ENCODE measurements at places on chromosomes 12 and 14.

DNA sequence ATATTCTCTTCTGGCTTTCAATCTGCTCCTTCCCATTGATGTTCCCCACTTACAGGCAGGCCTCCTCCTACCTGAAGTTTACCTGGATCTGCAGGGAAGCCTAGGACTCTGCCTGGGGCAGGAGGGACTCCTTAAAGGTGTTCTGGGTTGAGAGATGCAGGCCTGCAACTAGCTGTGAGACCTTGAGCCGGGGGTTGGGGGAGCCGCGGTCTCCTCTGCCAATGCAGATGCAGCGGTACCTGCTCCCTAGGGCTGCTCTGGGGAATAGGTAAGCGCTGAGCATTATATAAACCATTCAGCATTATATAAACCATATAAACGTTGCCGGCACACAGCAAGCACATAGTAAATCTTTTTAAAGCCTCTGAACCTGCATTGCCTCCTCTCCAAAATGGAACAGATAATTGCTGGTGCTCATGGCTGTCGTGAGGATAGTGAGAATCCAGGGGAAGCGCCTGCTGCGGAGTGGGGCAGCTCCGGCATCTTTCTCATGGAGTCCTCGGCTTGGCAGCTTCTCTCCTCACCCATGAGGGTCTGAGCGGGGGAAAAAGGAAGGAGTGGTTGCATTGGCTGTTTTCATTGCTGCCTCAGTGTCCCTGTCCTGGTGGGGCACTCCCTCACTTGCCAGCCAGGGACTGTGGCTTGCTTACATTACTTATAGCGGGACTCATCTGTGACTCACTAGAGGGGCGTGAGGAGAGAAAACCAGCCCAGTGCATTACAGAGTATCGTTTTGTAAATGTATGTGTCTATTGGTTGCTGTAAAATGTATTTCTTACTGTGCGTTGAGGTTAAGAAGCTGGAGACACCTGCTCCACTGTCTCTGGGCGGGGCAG lies 12.5 kb upstream of the KRT80 start:
- no peak for DNase-seq

DNA sequence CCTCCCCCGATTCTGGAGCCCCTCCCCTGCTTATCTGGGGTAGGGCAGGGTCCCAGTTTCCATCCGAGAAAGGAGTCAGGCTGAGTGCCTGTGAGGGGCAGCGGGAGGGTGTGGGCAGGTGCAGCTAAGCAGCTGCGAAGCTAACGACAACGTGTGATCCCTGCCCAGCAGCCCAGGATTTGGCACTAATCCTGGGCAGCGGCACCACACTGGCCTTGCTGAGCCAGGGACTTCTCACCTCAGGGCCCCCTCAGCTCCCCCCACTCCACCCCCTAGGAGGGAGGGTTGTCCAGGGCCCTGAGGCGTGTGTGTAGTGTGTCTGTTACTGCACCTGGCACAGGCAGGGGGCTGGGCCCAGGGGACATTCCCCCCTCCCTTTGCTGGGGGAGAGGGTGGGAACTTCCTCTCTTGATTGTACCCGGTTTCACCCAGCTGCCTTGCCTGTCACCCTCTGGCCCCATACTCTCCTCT lies 1.8 kb downstream of the SMIM41 start:
- no peak for DNase-seq

DNA sequence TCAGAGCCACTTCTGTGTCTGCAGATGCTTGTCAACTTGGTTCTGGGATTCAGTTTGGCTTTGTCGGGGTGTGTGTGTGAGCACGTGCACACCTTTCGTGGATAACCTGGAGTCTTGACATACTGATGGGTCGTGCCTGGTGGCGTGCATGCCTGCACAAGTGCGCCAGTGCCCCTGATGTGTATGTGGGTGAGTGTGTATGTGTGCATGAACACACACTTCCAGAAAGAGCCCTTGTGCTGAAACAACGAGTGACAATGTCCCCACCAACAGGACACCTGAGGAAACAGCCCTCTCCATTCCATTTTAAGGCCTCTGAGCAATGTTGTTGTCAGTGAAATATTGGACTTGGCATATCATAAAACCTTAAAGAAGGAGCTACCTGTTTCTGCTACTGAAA lies 53.9 kb downstream of the SMUG1 start:
- no peak for DNase-seq

DNA sequence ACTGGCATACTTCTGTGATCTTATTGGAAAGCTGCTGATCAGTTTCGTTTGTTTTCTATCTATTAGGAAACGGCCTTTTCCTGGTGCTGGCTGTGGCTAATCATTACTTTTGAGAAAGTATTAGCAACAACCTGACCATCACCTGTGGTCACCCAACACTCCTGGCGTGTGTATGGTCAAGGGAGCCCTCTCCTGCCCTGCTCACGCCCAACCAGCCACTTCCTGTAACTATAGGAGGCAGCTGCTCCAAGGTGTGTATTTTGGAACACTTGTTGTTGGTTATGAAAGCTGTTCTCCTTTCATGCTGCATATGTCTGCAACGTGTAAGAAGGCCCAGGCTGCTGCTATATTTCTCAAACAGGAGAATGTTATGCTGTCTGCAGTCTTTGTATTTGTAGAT lies 1582.8 kb downstream of the AACS start:
- DNase-seq = no peak

GRCh38 chr12:94561943-94562411 lies 88.4 kb downstream of the TMCC3 start:
- DNase-seq = no peak

DNA sequence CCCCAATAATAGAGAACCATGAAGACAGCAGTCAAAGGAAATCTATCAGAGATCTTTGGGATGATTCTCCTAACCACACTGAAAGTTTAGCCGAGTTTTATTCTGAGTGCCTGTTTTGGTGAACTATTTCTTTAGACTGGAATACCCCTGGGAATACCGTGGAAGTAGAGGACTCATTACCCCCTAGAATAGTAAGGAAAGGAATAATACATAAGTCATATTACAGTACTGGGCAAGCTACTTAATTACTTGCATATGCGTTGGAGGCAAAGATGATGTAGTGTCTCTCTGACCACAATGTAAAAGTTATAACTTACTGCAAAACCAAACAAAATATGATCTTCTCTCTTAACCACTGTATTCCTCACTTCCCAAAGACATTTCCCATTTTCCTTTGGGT lies 25.5 kb downstream of the ZC2HC1C start:
- no peak for DNase-seq

- no peak for DNase-seq
Measured at GRCh38 chr12:67450441-67450840, 181.3 kb downstream of the CAND1 start.

DNA sequence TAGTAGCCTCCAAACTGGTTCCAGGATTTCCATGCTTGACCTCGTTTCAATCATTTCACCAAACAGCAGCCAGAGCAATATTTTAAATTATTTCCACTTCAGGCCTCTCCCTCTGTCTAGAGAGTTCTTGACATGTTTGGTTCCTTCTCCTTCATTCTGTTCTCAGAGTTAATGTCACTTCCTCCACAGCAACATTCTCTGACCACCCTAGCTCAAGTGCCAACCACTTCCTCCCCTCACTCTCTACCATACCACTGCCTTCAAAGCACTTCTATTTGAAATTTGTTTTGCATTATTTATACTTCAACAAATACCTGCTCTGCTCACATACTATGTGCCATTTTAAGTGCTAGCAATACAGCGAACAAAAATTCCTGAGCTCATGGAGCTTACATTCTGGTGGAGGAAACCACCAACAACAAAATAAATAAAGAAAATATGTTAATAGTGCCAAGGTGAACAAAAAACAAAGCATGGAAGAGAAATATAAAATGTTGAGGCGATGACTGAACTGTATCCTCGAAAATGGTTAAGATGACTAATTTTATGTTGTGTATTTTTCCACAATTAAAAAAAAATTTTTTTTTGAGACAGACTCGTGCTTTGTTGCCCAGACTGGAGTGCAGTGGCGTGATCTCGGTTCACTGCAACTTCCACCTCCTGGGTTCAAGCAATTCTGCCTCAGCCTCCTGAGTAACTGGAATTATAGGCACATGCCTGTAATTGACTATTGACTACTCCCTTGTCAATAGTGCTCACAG lies 17.3 kb downstream of the BAZ1A start:
- no peak for DNase-seq

DNA sequence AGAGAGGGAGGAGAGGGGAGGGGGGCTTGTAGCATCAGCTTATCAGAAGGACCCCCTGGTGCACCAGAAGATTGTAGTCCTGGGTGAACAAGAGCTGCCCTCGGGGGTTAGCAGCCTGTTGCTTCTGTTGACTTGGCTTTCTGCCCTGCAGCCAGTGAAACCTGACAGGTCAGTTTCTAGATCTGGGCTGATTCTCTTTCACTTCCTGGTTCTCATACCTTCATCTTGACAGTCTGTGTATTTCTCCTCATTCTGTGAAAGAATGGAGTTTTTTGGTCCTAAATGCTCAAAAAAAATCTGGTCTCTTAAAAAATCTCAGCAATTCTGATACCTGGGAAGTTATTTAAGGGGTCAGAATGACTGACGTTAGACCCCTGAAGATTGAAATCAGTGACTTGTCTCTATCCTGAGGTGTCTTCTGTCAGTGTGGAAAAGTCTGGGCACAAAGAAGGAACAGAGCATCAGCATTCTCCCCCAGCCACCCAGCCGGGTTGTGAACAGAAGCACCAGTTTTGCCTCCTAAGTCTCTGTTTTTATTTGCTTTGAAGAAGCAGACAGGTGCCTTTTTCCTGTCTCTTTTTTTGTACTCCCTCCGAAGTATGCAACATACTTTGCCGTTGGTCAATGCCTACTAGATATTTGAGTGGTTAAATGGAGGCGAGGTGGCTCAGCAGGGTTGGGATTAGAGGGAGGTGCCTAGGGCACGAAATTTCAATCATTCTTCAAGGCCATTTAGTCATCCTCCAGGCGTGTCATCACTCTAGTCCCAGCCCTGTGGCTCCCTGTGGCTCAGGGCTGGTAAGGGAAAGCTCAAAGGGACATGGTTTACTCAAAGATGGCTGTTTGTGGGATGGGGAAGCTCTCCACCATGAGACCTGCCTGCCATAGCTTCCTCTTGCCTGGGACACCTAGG lies 24.0 kb downstream of the TTC9 start:
- DNase-seq = no peak

- DNase-seq = no peak
Measured at GRCh38 chr14:35952584-35952983, 126.4 kb downstream of the BRMS1L start.

GRCh38 chr12:123027726-123028445 lies 47.4 kb downstream of the ARL6IP4 start:
- no peak for DNase-seq

GRCh38 chr12:115485503-115485902 lies 792.0 kb downstream of the MED13L start:
- no peak for DNase-seq

GRCh38 chr14:103382376-103382775 lies 2.8 kb upstream of the MARK3 start:
- DNase-seq = no peak

DNA sequence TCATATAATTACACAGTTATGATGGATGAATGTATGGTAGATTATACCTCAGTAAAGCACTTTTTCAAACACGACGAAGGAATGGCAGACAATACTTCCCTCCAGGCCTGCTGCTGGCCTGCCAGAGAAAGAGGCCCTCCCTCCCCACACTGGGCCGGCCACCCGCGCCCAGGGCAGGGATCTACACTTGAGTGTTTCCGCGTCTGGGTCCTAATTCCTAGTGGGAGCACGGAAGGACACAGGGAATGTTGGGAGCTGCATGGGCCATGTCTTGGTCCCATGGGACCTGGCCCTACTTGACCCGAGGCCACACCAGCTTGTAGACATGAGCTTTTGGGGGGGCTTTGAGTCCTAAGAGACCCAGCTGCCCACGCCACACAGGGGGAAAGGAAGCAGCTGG lies 52.0 kb downstream of the STX2 start:
- no peak for DNase-seq

- DNase-seq = no peak
Measured at GRCh38 chr14:62081951-62082350, 319.7 kb downstream of the SNAPC1 start.

- no peak for DNase-seq
Measured at GRCh38 chr12:95303476-95303875, 85.9 kb downstream of the VEZT start.

GRCh38 chr12:45611061-45611460 lies 118.4 kb upstream of the ARID2 start:
- no peak for DNase-seq

DNA sequence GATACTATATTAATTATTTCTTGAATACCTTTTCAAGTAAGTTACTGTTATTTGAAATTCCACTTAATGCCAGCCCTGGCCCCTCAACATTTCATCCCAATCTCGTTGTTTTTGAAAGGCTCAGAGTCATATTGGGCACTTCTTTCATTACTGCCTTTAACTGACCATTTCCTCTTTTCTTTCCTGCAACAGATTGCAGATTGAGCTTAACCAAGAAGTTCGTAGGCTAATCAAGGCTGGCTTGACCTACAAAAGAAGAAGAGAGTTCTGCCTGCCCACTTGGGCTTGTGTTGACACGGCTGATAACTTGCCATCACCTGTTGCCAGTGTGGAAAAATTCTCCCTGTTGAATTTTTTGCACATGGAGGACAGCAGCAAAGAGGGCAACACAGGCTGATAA lies 91.0 kb downstream of the FLRT2 start:
- no peak for DNase-seq

DNA sequence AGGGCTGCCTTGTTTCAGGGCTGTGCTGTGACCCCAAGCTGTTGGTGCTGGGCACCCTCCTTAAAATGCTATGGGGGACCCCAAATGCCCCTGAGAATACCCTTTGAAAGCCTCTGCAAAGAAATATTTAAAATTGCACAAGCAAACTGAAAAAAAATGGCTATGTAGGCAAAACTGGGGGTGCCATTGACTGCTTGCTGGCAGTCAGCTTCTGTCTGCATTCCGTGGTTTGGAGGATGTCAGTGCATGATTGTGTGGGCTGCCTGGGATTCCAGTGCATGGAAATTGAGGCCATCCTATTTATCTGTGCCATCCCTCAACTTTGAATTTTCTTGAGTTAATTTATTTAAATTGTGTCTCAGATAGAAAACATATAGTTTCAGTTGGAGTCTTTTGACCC lies 113.7 kb upstream of the RTL1 start:
- DNase-seq = no peak

- DNase-seq = no peak
Measured at GRCh38 chr12:45827974-45828373, 98.5 kb downstream of the ARID2 start.

- DNase-seq = no peak
Measured at GRCh38 chr14:92706386-92706785, 42.0 kb downstream of the LGMN start.

DNA sequence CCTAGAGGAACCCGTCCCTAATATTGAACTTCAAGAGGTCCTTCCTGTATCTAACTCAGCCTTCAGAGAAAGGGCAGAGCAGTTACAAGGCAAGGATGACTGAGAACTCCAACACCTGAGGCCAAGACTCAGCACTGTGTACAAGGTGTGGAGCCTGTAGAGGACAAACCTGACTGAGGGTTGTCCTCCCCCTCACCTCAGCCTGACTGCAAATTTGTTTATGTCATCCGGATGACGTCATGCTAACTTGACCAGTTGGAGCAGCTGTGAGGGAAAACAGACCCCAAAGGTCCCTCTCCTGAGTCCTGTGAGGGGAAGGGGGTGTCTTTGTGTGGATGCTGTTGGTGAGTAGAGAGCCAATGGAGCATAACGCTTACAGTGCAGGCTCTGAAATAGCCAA lies 4.3 kb downstream of the CRACR2A start:
- no peak for DNase-seq

- no peak for DNase-seq
Measured at GRCh38 chr14:99426265-99426664, 54.4 kb downstream of the SETD3 start.

GRCh38 chr12:121232977-121233627 lies 23.2 kb downstream of the P2RX4 start:
- no peak for DNase-seq

GRCh38 chr14:103016071-103016470 lies 41.3 kb downstream of the CDC42BPB start:
- no peak for DNase-seq

GRCh38 chr14:104924421-104925213 lies at the start of gene PLD4:
Gene PLD4, plus strand, starts transcription at chr14:104924879. Its CDS starts 2,262 bp downstream, at chr14:104927141.
- no peak for DNase-seq
